CD4-positive, alpha-beta T cell treated with Interleukin-1 beta for 1 hour (primary cell): ENCODE measurements at places on chromosomes 1 and 21.

DNA sequence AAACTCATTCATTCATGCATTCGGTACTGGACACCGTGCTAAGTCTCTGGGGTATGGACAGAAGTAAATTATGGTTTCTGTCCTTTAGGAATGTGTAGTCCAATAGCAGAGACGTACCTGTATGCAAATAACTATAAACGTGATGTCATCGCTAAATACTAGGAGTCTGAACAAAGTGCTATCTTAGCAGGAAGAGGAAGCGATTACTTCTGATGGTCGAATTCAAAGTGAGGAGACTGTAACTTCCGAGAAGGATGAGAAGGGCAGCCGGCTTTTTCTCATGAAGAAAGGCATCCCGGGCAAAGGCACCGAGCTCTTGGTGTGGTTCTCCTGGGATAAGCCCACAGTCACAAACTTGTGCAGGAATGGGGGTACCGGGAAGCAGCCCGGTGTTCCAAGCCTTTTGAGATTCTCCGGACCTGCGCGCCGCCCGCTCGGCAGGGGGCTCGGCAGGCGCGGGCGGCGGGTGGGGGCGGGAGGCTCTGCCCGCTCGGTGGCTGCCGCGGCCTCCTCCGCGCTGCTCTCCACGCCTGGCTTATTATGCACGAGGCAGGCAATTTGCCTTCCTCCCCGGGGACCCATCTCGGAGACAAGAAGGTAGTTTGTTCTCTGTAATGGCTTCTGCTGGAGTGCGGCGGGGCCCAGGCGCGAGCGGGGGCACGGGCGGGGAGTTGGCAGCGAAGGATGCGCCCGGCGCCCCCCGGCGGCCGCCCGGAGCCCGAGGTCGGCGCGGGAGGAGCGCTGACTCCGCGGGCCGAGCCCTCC, 67.5 kb upstream of the CD1D start:
- DNase-seq: peak; percentile 18

DNA sequence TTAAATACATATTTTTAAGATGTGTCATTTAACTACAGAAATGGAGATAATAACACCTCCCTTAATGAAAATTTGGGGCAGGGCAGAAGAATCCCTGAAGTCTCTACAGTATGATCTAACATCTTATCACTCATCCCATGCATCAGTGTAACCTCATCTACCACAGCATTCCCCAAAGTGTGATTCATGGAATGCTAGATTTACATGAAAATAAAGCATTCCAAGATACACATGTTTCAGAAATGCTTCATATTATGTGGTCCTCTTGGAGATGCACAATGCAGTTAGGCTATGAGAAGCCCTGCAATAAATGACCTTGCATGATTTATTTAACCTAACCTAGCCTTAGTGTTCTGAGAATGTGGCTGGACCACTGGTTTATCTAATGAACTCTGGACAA, 166.9 kb upstream of the SYT6 start:
- DNase-seq: no peak

DNA sequence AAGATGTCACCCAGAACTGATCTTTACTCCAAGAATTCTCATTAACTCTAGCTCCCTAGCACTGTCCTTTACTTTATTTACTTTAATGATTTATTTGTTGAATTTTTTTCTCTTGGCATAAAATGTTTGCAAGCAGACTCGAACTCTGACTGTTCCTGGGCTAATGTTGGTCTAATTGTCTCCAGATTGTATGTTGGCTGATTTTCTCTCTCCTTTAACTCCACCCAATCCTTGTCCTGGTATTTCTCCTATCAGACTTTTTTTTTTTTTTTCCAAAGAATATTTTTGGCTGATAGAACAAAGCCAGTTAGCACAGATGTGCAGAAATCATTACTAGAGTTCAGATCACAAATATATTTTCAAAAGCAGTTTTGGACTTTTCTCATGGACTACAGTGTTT, 82.6 kb downstream of the ATF6 start:
- DNase-seq: no peak

GRCh38 chr21:42865776-42866160, 13.6 kb downstream of the WDR4 start:
- DNase-seq: no peak

GRCh38 chr1:168373869-168374268, 93.2 kb downstream of the TBX19 start:
- DNase-seq: no peak

- DNase-seq: peak; percentile 29
Measured at GRCh38 chr1:243287652-243288051, 31.8 kb downstream of the SDCCAG8 start.

GRCh38 chr1:2637442-2638145, 4.8 kb upstream of the MMEL1 start:
- DNase-seq: no peak

DNA sequence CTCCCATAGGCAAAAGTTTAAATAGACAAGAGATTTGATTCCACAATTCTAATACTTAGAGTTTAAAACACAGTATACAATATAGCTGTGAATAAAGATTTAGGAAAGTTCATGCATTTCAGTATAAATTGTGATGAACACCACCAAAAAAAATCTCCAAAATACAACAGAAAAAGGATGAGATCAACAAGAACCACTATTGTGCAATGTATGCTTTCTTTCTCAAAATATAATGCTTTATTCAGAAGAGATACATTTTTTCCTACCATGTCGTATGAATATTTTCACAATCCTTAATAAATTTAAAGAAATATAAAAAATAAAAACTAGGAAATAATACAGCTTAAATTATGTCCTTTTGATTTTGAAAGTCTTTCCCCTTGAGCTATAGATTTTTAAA, 1309.2 kb downstream of the MRPL39 start:
- DNase-seq: no peak

GRCh38 chr1:17066361-17067068, 12.7 kb upstream of the SDHB start:
- DNase-seq: no peak

DNA sequence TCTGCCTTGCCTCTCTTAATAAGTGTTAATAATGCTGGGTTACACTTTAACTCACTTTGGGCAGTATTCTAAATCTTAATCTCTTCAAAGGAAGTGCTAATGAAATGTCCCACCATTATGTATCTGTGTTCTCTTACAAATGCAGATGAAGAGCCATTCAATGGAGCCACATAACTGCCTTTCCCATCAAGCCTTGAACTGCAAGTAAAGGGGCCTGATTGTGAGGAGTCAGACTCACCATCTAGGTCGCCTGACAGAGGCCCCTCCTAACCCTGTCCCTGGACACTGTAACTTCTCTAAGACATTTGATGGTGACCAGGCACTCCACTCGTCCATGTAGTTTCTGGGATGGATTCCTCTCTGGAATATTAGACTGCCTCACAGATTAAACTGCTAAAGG, 329.4 kb downstream of the KIF26B start:
- no peak for DNase-seq

- no peak for DNase-seq
Measured at GRCh38 chr1:179583771-179584320, 7.8 kb upstream of the TDRD5 start.

DNA sequence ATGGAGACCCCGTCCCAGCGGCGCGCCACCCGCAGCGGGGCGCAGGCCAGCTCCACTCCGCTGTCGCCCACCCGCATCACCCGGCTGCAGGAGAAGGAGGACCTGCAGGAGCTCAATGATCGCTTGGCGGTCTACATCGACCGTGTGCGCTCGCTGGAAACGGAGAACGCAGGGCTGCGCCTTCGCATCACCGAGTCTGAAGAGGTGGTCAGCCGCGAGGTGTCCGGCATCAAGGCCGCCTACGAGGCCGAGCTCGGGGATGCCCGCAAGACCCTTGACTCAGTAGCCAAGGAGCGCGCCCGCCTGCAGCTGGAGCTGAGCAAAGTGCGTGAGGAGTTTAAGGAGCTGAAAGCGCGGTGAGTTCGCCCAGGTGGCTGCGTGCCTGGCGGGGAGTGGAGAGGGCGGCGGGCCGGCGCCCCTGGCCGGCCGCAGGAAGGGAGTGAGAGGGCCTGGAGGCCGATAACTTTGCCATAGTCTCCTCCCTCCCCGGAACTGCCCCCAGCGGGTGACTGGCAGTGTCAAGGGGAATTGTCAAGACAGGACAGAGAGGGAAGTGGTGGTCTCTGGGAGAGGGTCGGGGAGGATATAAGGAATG, 505 bp downstream of the LMNA start:
- DNase-seq: no peak

- DNase-seq: no peak
Measured at GRCh38 chr1:211551638-211552460, 27.1 kb downstream of the SLC30A1 start.

DNA sequence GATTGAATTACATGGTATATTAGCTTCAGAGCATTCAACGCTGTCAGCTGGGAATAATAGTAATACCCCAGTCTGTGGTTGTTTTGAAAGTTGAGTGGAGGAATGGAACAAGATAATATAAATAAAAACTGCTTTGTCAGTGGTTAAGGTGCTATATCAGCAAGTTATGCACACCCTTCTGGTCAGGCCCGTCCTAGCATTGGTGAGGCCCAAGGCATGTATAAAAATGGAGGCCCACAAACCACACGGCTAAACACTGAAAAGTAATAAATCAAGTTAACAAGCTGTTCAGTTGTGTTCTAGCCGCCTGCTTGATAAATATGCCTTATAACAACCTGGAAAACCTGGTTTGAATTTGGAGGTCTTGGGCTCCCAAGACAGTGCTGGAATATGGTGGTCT, 77.4 kb downstream of the PSMG1 start:
- no peak for DNase-seq

DNA sequence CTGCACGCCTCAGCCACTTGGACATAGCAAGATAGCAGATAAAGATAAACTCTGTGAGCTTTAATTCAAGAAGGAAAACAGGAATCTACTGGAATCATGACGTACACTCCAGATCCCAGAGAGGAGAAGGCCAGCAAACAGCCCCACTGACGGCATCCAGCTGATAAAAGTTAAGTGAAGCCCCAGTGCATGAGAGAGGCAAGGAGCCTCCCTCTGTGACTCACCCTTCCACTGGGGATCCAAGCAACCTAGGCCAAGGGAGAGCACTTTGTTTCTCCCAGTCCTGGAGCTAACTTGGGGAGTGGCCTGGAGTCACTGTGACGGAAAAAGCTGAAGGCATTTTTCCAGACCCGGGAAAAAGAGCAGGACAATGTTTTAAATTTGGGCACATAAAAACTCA, 270.0 kb downstream of the AKT3 start:
- no peak for DNase-seq

DNA sequence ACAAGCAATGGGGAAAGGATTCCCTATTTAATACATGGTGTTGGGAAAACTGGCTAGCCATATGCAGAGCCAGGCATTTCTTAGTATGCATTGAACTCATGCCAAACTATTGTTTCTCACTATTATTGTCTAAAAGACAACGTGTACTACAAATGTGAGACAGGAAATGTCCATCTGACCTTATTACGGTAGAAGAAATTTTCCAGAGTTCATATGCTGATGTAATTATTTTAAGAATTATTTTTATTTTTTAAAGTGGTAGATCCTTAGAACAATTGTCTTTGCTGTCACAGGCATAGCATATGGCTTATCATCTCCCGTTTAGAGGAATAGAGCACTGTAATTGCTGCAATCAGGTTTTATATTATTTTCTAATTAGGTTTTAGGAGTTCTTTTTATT, 75.2 kb upstream of the S1PR1 start:
- no peak for DNase-seq

DNA sequence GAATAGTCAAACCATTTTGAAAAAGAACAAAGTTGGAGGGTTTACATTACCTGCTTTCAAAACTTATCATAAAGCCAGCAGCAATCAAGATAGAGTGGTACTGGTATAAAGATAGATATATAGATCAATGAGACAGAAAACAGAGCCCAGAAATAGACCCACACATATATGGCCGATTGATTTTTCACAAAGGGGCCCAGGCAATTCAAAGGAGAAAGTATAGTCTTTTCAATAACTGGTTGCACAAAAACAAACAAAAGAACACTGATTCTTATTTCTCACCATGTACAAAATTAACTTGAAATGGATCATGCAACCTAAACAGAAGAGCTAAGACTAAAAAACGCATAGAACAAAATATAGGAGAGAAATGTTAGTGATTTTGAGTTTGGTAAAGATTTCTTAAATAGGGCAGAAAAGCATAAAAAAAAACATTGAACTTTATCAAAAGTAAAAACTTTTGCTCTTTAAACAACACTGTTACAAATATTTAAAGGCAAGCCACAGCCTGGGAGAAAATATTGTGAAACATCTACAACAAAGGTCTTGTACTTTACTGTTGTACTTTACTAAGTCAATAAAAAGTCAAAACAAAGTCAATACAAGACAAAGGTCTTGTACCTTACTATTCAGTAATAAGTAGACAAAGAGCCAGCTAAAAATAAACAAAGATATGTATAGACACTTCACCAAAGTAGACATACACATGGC, 50.2 kb downstream of the ST3GAL3 start:
- no peak for DNase-seq

GRCh38 chr1:19974822-19975416, 4.5 kb downstream of the PLA2G2A start:
- peak; percentile 21 for DNase-seq

GRCh38 chr1:161198897-161199431, at the start of gene ADAMTS4:
ADAMTS4 (minus strand) TSS chr1:161199054; CDS start chr1:161198627, 427 bp downstream.
- DNase-seq: no peak

DNA sequence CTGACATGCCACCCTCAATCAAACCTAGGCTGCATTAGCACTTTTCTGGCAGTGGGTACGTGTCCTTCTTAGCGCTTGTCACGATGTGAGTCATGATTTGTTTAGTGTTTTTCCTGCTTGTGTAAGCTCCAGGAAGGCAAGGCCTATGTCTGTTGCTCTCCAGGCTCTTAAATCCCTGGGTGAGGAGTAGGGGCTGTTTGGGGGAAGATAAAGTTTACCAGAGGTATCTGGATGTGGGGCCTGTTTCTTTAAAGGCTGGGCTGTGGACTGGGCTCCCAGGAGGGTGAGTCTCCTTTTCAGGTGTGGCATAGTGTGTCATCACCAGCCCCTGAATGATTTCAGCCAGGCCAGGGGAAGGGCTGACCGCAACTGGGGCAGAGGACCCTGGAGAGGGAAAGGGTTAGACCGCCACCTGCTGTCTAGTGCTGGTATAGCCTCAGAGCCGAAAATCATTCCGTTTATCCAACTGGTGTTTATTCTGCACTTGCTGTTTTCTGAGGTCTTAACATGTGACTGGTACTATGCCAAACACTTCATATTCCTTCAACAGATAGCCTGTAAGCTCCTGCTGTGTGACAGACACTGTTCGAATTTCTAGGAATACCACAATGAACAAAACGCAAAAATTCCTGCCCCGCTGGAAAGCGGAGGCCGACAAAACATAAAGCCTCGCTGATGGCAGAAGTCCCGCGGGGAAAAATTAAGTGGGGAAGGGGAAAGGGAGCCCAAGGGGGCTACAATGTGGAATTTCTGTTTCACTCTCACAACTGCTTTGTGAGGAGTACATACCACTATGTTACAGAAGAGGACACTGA, 9.7 kb downstream of the SERINC2 start:
- peak; percentile 52 for DNase-seq
